ENCODE measurements at places on chromosomes 16 and 17. TPM values are rescaled to one million over a fixed set of nuclear protein-coding genes. Genes with fewer than 3 reads are reported as not detected.

DNA sequence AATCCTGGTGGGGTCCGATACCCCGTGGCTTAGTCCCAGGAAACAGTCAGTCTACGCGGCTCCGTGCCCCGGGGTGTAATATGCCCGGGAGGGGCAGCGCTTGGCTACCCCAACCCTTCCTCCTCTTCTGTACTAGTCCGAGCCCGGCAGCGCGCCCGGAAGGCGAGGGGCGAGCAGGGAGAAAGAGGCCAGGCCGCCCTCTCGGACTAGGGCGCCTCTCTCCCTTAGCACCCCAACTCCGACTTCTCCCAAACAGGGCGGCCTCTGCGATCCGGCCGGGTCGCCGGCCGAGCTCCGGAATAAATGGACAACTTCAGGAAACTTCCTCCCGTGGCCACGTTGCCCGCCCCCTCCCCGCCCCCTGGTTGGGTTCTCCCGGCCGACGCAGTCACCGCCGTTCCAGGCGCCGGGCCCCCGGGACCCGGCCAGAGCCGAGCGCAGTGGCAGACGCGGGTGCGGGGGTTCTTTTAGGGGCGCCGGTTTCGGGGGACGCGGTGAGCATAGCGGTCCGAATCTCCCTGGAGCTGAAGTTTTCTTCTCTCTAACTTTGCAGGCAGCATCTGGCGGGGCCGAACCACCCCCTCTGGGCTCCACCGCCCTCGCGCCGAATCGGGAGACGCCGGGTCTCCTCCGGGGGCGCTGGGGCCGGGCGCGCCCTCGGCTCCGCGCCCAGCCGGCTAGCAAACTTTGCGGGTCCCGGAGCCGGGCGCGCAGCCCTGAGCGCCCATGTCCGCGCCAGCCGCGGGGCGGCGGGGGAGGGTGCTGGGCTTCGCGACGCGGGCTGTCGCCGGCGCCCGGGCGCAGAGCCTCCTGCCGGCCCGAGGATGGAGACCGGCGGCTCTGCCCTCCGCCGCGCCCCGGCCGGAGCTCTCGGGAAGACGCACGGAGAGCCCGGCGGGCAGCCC, at the start of gene SDK2:
Gene SDK2, minus strand, starts transcription at position 301 of the 905 bp plus-strand sequence. CDS start 357 bp downstream, outside the sequence.
- H3K4me3 ChIP-seq = no peak within 1 kb of the TSS
- DNase-seq = no peak
- H3K4me1 ChIP-seq = no peaks in the 10 kb centered on the region
- H3K27me3 ChIP-seq = peaks cover 96% of the 10 kb centered on the region
- H3K36me3 ChIP-seq = no peaks in the 10 kb centered on the region

DNA sequence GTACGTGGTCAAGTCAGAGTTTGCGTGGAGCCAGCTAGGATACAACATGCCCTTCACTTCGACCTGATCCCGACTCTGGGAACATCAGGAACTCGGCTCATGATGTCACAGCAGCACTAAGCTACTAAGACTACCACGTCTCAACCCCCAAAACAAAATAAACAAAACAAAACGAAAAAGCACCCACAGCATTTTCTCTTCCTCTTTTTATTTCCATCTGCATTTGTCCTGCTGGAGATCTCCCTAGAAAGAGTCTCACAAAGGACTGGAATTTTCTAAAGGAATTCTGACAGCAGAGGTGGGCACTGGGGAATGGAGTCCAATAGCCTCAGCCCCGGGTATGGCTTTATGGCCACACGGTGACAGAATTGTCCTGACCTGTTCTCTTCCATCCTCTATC, 196.6 kb downstream of the SALL1 start:
- H3K27ac ChIP-seq = no peak overlapping the region
- H3K27me3 ChIP-seq = no peaks in the 10 kb centered on the region
- DNase-seq = no peak
- no peaks in the 10 kb centered on the region for H3K36me3 ChIP-seq

GRCh38 chr17:76492123-76492988, 8.9 kb downstream of the RHBDF2 start:
- peaks cover 11% of the 10 kb centered on the region for H3K4me1 ChIP-seq
- peaks cover 4% of the 10 kb centered on the region for H3K36me3 ChIP-seq
- no peak for DNase-seq
- H3K4me3 ChIP-seq = no peak overlapping the region
- no peaks in the 10 kb centered on the region for H3K27me3 ChIP-seq

The CRHR1 gene
- total RNA-seq = not detected

GRCh38 chr16:12289175-12290063, 312.9 kb downstream of the SNX29 start:
- H3K27ac ChIP-seq = no peak overlapping the region
- no peaks in the 10 kb centered on the region for H3K4me1 ChIP-seq
- DNase-seq = no peak
- no peaks in the 10 kb centered on the region for H3K36me3 ChIP-seq

DNA sequence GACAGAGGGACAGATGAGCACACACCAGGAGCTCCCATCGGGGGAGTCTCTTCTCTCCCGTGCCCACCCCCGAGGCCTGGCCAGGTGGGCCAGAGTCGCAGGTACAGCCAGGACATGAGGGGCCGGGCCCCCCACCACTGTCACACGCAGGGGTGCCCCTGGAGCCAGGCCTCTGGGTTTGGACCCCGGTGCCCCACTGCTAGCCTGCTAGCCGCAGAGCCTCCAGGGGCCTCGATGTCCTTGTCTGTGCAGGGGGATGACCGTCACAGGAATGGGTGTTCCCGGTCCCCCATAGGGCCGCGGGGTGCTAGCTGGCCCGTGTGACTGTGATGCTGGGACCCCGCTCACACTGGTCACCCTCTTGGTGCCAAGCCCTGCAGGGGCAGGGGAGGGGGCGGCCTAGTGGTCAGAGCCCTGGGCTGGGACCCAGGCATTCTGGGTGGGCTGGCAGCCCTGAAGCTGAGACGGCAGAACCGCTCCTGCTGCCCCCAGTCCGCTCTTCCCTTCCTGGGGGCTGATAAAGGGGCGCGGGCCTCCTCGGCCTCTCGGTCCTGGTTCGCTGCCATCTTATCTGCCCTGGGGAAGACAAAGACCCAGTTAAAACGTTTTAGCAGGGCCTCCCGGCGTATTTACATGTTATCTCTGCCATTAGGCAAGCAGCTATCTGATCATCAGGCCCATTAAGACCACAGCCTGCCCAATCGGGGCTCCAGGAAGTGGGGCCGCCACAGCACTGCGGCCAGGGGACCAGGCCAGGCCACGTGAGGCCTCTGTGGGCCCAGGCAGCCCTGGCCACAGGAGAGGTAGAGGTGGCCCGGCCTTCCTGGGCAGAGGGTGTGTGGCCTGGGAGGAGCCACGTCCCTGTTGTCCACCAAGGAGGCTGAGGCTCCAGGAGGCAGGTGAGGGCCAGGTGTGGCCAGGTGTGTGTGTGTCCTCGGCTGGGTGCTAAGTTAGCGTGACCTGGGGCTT, 57.2 kb upstream of the ZC3H18 start:
- no peak overlapping the region for H3K27ac ChIP-seq
- no peaks in the 10 kb centered on the region for H3K27me3 ChIP-seq
- H3K36me3 ChIP-seq = no peaks in the 10 kb centered on the region
- DNase-seq = no peak
- H3K4me1 ChIP-seq = no peaks in the 10 kb centered on the region

The MIEF2 gene
- 16.6 TPM for total RNA-seq

GRCh38 chr16:28990375-28991040, 5.7 kb downstream of the LAT start:
- no peaks in the 10 kb centered on the region for H3K36me3 ChIP-seq
- H3K27me3 ChIP-seq = no peaks in the 10 kb centered on the region
- no peak overlapping the region for H3K4me3 ChIP-seq

The CCL2 gene
- total RNA-seq = not detected

GRCh38 chr17:11935734-11936406, 61.4 kb downstream of the ZNF18 start:
- H3K4me1 ChIP-seq = no peaks in the 10 kb centered on the region
- no peak overlapping the region for H3K27ac ChIP-seq
- no peak overlapping the region for H3K4me3 ChIP-seq
- peaks cover 32% of the 10 kb centered on the region for H3K27me3 ChIP-seq
- H3K36me3 ChIP-seq = no peaks in the 10 kb centered on the region
- DNase-seq = peak; percentile 92

- no peak for DNase-seq
- peaks cover 19% of the 10 kb centered on the region for H3K4me1 ChIP-seq
- H3K4me3 ChIP-seq = no peak overlapping the region
Measured at GRCh38 chr17:64064331-64064730, 43.9 kb upstream of the ICAM2 start.

The CORO1A gene
- total RNA-seq = 8.4 TPM

- no peaks in the 10 kb centered on the region for H3K4me1 ChIP-seq
- H3K4me3 ChIP-seq = no peak overlapping the region
- DNase-seq = no peak
- no peak overlapping the region for H3K27ac ChIP-seq
Measured at GRCh38 chr16:80346111-80346632, 194.6 kb upstream of the DYNLRB2 start.

The CHRNE gene
- not detected for total RNA-seq

DNA sequence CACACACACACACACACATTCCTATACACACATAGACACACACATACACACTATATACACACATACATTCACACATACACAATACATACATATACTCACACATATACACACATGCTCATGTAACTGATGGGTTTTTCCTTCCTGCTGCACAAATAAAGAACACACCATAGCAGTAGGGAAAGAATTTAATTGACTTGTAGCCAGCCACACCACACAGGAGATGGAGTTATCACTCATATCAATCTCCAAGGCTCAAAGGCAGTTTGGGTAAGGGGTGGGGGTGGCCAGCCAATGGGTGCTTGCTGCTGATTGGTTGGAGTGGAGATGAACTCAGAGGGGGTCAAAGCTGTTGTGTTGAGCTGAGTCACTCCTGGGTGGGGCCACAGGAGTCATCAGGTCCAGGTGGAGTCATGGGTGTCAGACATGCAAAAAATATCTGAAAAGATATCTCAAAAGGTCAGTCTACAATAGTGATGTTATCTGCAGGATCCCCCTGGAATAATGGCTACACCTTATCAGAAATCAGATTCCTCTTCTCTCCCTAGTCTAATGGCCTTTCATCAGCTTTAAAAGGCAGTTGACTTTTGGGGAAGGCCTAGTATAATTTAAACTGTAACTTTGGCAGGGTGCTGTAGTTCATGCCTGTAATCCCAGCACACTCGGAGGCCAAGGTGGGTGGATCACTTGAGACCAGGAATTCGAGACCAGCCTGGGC, 46.1 kb downstream of the WSB1 start:
- H3K4me3 ChIP-seq = no peak overlapping the region
- H3K36me3 ChIP-seq = no peaks in the 10 kb centered on the region
- peak; percentile 47 for DNase-seq
- H3K27me3 ChIP-seq = no peaks in the 10 kb centered on the region
- H3K27ac ChIP-seq = no peak overlapping the region

DNA sequence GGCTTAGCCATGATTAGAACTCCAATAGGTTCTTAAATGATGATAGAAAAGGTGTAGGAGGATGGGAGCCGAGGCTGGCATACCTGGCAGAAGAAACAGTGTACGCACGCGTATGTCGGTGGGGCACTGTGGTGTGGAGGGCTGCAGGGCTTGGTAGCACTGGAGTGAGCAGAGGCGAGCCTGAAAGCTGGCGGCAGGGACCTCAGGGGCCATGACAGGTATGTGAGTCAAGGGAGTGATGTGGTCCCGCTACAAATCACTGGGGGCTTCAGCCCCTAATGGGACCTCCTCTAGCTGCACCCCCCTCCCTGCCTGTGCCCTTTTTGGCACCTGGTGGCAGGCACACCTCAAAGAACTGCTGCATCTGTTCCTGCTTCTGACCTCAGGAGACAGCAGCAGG, 67.3 kb downstream of the RAI1 start:
- no peaks in the 10 kb centered on the region for H3K36me3 ChIP-seq
- H3K27ac ChIP-seq = no peak overlapping the region
- no peaks in the 10 kb centered on the region for H3K27me3 ChIP-seq
- no peak overlapping the region for H3K4me3 ChIP-seq
- no peak for DNase-seq

DNA sequence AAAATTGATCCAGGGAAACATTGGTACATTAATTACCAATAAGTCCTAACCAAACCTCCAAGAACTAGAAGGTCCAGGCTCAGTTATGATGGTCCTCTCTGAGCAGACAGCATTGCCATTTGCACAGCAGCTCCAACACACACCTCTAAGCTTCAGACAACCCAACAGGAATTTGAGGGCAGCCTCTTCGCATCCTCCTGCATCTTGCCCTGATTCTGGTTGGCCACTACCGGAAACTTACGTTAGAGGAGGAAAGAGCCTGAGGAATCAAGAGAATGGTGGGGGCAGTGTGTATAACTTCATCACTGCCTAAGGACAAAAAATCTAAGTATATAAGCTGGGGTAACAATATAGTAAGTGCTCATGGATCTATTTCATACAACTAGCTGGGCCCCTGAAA, 15.7 kb downstream of the FAM117A start:
- H3K4me3 ChIP-seq = no peak overlapping the region
- H3K27me3 ChIP-seq = no peaks in the 10 kb centered on the region
- H3K27ac ChIP-seq = no peak overlapping the region
- DNase-seq = no peak
- H3K36me3 ChIP-seq = no peaks in the 10 kb centered on the region
- H3K4me1 ChIP-seq = no peaks in the 10 kb centered on the region

GRCh38 chr16:74580833-74581232, 26.1 kb downstream of the GLG1 start:
- no peaks in the 10 kb centered on the region for H3K36me3 ChIP-seq
- no peak overlapping the region for H3K27ac ChIP-seq

GRCh38 chr17:78448356-78448993, 70.0 kb downstream of the PGS1 start:
- H3K27me3 ChIP-seq = no peaks in the 10 kb centered on the region
- H3K4me3 ChIP-seq = no peak overlapping the region
- no peak overlapping the region for H3K27ac ChIP-seq

The TMEM238L gene
- total RNA-seq = not detected

- H3K4me3 ChIP-seq = no peak overlapping the region
- peak; percentile 63 for DNase-seq
- peak overlapping the region; percentile 59 for H3K27ac ChIP-seq
- H3K4me1 ChIP-seq = peaks cover 51% of the 10 kb centered on the region
Measured at GRCh38 chr16:56615353-56615752, 7.0 kb downstream of the MT2A start.

The TPPP3 gene
- total RNA-seq = not detected

Measured in PC-3 (cell line).